NCI-H1417 (cell line): ENCODE measurements at places on chromosomes 7 and 10.
A peak's percentile ranks its signal among the peaks of the same experiment; 100 is the strongest.

- DNase-seq = peak; percentile 86
Observed at GRCh38 chr7:37040330-37040729, 316.0 kb upstream of the AOAH start.

DNA sequence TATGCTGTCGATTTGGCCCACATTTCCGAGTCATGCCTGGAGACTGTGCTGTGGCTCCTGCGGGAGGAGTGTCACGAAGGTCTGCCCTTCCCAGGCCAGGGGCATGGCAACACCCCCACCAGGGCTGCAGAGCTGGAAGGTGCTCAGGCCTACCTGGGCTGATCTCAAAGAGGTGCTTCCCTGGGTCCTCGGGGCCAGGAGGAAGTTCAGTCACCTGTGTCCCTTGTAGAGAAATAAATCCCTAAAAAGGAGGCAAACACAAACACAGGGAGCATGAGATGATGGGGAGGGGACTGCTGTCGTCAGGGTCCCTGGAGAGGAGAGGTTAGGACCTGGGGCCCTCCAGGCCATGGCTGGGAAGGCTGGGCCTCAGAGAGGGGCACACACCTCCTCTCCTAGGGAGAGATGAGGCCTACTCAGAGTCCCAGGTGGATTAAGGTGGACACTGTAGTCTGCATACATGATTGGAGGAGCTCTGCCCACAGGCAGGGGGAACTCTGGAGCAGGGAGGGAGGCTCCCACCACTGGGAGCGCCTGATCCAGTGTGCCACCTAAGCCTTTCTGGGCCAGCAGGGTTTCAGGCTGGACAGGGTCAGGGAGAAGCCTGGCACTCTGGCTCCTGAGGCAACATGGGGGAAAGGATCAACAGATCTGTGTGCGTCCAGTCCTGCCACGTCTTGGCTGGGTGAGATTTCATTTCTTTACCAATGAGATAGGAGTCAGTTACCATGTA lies 49.4 kb downstream of the ARHGAP22 start:
- DNase-seq = no peak

DNA sequence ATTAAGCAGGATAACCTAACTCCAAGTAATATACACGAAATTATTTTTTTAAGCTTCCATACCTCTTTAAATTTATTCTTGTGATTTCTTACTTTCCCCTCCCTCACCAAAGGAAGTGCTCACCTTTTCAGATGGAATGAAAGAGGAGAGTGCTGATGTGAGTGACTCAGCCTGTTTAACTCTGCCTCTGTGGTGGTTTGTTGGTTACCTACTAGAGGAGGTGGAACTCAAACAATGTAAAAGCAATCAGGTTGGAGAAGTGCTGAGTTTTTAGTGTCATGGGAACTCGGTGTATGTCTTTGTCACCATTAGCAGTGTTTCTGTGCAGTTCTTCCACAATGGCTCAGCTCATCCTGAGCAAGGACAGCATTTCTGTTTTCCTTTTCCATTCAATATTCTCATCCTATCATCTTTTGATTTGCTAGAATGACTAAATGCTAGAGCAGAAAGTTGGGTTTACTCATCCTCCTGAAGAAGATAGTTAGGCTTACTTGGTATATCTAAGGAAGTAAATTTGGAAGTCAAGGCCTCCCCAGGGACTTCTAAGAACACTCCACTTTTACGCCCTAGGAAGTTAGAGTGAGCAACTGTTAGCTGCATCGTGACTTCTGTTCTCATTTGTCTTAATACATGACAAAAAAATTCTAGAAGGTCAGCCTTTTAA lies 6.0 kb downstream of the ADD3 start:
- DNase-seq = no peak

DNA sequence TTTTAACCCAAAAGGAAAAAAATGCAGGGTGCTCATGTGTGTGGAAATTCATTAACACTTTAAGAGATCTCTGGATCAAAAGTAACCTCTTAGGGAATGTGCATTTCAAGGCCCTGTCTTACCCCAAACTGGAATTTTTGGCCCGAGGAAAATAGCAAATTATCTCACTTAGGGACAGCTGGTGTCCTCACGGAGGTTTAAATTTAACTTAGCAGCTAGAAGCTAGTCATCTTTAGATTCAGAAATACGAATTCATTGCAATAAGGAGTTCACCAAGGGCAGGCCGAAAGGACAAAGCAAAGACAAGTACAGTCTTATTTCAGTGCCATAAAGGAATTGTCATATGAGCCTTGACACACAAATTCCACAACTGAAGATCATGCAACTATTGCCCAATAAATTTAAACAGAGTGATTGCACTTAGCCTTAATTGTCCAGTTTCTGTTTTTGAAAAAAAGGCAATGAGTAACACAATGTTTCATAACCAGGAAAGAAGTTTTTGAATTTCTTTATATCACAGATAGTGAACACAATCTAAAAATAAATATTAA lies 22.4 kb upstream of the SEMA3C start:
- no peak for DNase-seq

- DNase-seq = no peak
Observed at GRCh38 chr7:100684534-100685042, 9.5 kb downstream of the GIGYF1 start.

DNA sequence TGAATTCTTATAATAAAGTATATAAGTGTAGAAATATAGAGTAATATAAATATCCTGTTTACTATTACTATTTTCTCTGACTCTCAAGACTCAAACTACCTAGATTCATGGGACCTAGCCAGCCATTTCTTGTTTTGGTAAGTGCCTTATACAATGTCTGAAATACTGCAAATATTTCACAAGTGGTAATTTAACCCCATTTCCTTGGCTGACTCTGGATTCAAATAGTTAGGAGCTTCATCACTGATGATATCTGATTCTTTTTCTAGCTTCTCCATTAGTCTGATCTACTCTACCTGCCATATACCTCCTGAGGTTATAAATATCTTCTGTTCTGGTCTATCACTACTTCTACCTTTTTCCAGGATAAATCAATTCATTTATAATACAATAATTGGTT lies 6.4 kb upstream of the RALA start:
- no peak for DNase-seq

DNA sequence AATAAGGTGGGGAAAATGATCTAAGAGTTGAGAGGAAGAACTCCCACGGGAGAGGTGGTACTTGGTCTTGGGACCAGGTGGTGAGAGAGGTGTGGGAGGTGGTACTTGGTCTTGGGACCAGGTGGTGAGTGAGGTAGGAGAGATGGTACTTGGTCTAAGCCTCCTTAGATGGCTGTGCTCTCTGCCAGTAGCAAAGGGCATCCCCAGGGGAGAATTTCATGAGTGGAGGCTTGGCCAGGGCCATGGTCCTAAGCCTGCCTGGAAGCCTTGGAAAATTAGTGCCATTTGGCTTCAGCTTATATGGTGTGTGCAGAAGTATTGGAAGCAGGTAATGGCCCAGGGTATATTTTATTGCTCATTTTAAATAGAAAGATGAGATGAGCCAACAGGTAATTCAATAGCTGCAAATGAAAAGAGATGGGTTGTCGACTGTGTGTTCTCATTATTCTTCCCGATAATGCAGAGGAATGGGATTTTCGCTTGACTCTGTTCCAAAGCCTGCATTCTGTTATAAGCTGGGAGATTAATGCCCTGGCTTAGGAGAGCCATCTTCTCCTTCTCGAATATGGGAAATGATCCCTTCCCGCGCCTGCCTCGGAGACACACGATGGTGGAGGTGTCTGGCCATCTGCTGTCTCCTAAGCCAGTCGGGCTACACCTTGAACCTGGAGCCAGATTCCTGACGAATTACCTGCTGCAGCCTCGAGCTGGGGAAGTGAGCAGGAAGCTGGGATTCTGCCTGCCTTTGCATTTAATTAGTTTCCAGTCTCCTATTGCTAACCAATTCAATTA lies 287.8 kb downstream of the GALNT17 start:
- DNase-seq = no peak

DNA sequence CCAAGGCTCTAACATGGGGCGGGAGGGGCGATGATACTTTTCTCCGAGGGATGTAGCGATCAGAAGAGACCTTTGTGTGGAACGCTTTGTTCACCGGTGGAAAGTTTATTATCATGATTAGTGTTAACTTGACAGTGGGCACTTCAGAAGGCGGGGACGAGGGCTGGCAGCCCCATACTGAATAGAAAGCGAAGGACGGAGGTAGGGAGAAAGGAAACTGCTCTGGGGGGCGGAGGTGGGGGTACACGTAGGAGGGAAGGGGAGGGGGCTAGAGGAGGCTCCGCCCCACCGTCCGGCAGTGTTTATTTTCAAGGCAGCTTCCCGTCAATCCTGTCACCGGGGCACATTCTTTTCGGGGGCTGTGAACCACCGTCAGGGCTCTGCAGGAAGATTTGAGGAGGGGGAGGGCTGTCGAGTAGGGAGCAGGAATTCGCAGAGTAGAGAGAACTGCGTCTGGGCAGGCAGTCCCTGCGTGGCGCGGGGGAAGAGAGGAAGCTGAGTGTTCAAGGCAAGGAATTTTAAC lies 9.4 kb upstream of the NKX2-3 start:
- DNase-seq = no peak

- DNase-seq = no peak
Observed at GRCh38 chr7:144508702-144509101, 105.2 kb upstream of the NOBOX start.

- DNase-seq = no peak
Observed at GRCh38 chr10:10989669-10990068, 28.0 kb upstream of the CELF2 start.

DNA sequence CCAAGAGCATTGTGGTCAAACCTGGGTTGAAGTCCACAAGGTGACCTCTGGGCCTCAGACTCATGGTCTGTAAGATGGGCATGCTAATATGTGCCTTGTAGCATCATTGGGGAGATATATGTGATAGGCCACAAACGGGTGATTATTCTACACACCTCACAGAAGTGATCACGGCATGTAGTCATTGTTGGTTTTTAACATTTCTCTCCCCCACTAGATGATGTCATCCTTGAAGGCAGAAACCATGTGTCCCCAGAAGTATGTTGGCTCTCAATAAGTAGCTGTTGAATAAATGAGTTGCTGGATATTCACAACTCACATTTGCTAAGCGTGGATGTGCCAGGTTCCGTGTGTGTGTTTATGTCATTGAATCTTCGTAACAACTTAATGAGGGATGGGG lies 42.4 kb downstream of the GATA3 start:
- no peak for DNase-seq

DNA sequence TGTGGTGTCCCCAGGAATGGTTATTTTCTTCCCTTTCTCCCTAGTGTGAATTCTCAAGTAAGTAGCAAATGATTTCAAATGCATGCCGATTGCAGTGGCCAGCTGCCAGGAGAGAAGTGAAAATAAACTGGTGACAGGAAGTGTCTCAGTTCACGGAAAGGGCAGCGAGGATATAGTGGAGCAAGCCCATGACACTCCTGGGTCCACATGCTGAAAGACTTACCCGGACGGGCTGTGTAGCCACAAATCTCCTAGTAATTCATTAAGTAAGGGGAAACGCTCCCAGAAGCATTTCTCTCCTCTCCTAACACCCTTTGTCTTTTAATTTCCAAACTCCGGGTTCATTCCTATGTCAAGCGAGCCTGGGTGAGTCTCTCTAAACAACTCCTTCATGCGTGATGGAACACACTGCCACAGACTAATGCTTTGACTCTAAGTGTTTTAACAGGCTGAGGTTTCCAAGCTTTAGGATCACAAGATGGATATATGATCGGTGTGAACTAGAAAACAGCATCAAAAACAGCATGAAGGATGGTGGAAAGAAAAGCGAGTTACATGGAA lies 125.6 kb downstream of the CYP26A1 start:
- no peak for DNase-seq

- DNase-seq = no peak
Observed at GRCh38 chr10:51113007-51113406, 38.7 kb downstream of the PRKG1 start.

GRCh38 chr10:5317547-5318107 lies 47.1 kb upstream of the UCN3 start:
- DNase-seq = no peak

DNA sequence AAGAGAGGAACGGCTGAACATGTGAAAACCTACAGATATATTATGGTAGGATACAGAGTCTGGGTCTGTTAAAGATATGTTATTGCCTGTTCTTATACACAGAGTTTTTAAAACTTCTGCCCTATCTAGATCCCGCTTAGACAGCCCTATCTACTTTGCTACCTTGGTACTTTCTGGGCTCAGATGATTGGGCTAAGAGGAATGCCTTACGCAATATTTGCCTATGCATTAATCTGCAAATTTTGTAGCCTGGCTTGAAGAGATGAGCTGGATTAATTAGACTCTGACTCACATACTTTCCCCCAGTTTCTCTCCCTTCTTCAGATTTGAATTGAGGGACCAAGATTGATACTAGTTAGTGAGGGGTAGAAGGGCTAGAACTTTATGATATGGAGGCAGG lies 33.6 kb upstream of the A1CF start:
- no peak for DNase-seq

GRCh38 chr7:35700333-35700732 lies 5.4 kb upstream of the HERPUD2 start:
- DNase-seq = no peak

GRCh38 chr10:87860156-87860795 lies 3.1 kb downstream of the KLLN start:
- DNase-seq = peak; percentile 58

- DNase-seq = no peak
Observed at GRCh38 chr7:116340943-116341907, 130.9 kb downstream of the TES start.

DNA sequence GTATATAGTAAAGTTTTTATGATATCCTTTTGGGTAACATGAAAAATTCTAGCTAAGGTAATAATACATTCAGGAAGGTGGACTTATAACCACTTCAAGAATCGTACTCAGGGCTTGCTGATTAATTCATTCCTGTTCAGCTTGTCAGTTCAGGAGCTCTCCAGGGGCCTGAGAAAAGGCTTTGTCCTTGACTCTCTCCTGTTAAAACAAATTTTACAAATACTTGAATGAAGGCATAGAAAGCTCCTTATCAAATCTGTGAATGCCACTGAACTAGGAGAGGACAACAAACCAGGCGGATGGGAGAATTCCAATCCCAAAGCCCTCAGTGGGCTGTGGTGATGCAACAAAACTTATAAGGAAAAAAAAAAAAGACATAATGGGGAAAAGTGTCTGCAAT lies 354.5 kb upstream of the ZMIZ1 start:
- DNase-seq = peak; percentile 10
